ENCODE measurements at places on chromosomes 11 and 22.

DNA sequence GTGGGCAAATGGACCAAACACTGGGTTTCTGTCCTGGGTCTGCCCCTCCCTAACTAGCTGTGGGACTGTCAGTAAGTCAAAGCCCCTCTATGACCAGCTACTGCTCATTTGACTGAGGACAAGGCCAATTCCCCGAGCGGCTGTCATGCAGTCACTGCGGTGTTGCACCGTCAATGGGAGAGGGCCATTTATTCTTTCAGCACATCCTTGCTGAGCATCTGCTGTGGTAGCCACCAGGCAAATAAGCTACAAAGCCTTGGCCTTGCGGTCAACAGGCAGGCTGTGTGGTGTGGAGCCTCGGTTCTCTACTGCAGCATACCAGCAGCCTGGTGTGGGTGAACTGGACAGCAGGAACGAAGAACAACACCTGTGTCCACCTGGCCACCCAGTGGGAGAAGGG lies 25.8 kb upstream of the SERPIND1 start:
- no peak for DNase-seq

- no peak for DNase-seq
Observed at GRCh38 chr11:109512680-109513079, 90.7 kb downstream of the C11orf87 start.

GRCh38 chr22:33018232-33018864 lies 39.8 kb downstream of the SYN3 start:
- DNase-seq: peak; percentile 51

DNA sequence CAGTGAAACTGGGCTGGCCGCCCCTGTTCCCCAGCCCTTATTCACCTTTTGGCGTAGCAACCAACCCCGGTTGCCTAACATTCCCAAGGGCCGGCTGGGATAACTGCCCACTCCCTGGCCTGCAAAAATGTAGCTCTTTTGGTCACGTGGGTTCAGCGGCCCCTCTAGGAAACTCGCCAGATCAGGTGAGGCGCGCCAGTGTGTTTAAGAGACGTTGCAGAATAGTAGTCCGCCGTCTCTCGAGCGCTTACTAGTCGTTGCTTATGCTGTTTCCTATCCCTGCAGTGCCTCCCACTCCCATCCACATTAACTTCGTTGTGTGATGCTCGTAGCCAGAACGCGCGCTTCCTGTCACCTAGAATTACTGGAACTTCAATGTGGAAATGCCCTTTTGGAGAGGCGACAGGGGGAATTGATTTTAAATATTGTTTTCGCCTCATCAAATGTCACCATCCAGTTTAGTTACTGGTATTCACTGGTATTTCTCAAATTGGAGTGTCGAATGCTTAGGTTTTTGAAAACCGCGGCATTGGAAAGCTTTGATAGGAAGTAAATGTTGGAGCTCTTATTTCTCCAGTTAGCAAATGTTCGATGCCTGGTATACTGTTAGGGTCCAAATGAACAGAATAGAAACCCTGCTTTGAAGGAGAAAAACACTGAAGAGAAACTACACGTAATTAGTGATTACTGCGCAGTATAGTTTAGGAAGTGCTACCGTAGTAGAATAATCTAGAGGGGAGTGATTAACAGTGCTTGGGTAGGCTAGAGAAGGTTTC lies 823 bp downstream of the CEP57 start:
- DNase-seq: peak; percentile 55

DNA sequence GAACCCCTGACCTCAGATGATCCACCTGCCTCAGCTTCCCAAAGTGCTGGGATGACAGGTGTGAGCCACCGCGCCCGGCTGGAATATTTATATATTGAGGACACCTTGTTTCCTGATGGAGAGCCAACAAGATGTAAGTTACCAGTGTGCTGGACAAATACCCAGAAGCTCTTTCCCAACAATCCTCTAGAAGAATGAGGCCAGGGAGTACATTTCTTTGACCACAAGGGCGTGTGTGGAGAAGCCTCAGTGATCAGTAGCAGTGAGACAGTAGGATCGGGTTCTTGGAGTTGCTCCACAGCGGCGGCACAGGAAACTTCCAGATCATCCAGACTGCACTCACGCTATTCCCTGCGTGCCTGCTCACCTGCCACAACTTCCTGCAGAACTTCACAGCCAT lies 10.3 kb upstream of the POLA2 start:
- no peak for DNase-seq

- DNase-seq: no peak
Observed at GRCh38 chr11:33652431-33652830, 48.2 kb downstream of the C11orf91 start.

DNA sequence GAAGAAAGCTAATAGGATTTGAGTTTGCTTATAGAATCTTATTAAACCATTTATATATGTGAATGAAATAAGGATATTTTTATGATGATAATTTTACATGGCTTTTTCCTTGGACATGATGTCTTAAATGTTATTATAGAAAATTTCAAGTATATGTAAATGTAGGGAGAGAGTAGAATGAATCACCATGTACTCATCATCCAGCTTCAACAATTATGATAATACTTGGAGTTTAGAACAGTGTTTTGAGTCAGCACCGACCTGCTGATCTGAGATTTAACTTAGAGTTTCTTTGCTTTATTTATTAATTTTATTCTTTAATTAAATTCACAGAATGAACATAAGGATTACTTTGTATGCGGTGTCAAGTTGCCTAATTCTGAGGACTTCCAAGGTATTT lies 193.5 kb downstream of the UVRAG start:
- peak; percentile 61 for DNase-seq

DNA sequence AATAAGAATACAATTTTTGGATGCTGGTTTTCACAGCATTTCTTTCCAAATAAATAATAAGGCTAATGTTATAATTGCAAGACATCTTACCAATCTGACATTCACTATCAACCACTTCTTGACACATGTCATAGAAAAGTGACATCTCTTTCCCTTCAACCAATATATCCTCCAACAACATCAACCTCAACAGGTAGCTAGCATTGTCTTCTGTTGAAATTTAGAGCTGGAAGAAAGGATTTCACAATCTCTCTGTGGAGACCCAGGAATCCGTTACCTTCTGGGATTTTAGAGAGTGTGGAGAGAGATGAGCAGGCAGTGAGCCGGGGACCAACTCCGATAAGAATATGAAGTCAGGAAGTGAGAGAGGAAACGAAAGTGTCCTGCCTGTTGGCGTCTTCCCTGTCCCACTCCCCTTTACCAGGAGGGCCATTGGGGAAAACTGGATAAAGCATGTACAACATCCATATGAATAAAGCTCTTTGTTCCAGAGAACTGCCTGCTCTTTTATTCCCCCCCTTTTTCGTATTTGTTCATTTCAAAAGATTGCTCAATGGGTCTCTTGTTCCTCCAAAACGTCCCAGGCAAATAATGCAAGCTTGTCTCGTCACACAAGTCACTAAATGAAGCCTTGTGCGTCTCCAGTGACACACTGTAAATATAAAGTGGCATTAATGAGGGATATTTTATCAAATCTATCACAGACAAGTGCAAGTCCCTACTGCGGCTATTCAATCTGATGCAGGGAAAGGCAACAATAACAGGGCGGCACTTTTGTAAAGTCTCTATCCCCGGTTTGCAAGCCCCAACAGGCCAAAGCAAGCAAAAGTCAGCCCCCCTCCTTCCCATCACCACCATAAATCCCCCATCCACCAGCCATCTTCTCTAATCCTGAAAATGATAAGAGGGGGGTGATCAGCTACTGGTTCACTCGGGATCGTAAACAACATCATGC lies 3.4 kb downstream of the CADM1 start:
- DNase-seq: no peak

DNA sequence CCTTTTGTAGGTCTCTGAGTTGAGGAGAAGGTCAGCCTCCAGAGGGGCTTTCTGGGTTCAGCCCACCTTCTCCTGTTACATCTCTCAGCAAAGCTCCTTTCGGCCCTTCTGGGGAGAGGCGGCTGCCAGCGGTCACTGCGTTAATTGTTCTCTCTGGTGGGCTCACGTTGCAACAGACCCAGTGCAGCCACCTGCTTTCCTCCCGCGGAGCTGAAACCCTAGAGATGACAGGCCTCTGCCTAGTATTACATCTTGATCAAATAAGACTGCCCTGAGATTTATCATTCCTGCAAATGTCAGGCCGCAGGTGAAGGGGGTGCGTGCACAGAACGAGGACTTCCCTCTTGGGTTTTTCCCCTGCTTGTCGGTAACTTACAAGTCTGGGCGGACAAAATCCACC lies 43.2 kb upstream of the CREB3L1 start:
- DNase-seq: no peak

GRCh38 chr22:46578824-46579561 lies 41.2 kb upstream of the GRAMD4 start:
- DNase-seq: no peak

DNA sequence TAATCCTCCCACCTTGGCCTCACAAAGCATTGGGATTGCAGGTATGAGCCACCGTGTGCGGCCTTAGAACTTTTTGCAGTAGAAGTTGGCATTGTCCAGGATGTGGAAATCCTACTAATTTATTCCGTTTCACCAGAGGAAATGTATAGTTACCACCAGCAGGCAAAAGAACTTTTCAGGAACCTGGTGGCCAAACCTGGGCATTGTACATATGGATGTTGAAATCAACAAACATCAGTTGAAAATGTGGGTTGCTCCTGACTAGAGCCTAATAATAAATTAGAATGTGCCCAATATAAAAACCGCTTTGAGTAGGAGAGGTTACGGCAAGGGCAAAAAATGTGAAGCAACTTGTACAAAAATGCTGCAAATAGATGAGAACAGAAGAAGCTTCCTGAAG lies 40.7 kb upstream of the XBP1 start:
- no peak for DNase-seq

GRCh38 chr11:3837793-3838192 lies 3.0 kb downstream of the RHOG start:
- peak; percentile 45 for DNase-seq

- DNase-seq: no peak
Observed at GRCh38 chr11:93766504-93766903, 17.6 kb upstream of the MED17 start.

- peak; percentile 15 for DNase-seq
Observed at GRCh38 chr11:110431051-110431672, 1.4 kb downstream of the FDX1 start.

DNA sequence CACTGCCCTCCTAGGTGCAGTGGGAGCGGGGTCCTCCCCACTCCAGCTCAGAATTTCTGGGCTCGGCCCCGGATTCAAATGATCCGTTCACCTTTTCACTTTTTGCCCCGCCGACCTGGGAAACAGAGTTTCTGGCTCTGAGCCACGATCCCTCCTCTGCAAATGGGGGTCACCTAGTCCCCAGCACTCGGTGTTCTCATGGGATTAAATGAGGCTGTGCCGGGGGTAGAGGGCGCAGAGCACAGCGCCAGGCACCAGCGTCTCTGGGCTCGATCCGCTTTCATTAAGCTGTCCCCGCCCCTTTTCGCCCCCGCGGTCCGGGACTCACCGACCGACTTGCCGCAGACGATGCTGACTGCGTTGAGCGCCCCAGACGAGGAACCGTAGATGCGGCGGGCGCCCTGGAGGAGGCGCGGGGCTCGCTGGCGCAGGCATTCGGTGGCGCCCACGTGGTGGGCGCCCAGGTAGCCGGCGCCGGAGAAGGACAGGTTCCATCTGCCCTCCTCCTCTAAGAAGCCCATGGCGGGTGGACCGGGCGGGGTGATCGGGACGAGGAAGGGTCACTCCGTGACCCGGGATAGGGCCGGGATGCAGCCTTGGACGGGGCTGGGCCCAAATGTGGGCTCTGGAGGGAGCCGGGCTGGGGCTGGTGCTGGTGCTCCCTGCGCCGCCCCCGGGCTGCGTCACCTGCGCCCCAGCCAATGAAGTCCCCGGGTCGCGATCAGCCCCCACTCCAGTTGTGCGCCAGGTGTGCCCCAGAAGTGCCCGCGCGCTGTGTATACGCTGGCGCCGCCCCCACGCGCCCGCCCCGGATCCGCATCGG lies at the start of gene PNPLA5:
TSS of gene PNPLA5 (minus strand) at position 654 of the 823 bp plus-strand sequence. CDS start at position 521, 133 bp downstream.
- DNase-seq: no peak

GRCh38 chr22:49524362-49524761 lies 303.3 kb downstream of the BRD1 start:
- no peak for DNase-seq

DNA sequence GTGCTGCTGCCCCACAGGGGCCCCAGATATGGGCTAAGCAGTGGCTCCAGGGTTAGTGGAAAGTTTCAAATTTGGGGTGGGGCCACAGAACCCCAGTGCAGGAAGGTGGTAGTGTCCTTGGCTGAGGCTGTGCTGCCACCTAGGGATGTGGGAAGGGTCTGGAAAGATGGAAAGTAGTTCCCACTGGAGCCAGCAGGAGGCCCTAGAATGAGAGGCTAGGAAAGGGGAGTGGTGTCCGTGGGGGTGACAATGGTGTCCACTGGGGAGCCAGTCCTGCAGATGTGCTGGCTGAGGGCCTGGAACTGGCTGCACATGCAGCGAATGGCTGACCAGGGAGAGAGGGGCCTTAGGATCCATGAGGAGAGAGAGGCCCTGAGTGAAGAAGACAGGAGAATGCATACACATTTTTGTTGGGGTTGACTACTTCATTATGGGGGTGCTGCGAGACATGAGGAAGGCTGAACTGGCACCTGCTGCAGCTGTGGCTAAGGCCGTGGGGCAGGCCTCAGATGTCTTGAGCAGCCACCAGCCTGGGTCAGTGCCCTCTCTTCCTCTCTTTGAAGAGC lies 21.1 kb downstream of the RFPL3 start:
- DNase-seq: peak; percentile 47

DNA sequence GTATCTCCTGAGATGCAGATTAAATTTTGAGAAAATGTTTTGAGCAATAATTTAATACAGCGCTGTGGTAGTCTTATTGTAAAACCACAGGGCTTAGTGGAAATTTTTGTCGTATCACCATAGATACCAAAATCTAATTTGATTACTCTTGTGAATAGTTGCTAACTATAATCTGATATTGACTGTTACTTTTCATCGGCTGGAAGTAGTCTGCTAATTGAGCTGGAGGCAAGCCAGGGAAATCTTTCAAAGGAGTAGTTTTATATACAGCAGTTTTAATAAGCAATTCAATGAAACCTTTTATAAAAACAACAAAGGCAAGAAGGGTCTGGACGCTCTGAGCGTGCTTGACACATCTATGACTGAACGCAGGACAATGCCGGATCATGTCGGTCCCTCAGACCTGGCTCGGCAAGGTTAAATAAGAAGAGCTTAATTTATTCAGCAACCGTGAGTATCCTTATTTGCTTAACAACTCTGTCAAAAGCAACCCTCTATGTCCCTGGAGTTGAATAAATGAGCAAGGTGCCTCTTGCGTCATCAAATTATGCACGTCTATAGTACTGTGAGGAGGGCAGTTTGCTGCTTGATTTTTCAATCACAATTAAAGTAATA lies 121.2 kb downstream of the NCAM1 start:
- no peak for DNase-seq

DNA sequence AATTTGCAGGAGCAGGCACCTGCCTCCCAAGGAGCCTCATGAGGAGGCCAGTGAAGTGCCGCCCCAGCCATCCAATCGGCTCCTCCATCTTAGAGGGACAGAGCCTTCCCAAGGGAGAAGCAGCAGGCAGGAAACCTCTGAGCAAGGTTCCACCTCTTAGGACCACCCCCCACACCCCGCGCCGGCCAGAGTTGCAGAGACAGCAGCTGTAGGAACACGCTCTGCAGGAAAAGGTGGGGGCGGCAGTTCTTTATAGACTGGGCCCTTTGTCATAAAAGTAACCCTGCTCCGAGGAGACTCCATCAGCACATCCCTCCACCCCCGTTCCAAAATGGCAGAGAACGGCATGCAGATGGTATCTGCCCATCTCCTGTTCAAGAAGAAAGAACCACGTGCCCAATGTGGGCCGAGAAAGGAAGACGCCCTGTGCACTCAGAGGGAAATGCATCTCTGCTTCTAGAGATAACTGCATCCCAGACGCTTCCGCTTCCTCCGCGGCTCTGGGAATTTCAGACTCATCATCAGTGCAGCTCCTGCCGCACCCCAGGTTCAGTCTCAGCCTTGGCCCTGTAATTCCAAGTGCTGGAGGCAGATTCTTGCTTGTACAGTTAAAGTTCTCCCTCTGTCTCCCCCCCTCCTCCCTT lies 98.5 kb downstream of the SPATA19 start:
- no peak for DNase-seq

Measured in EL (cell line).